Activated gamma-delta T cell (primary cell): ENCODE measurements at places on chromosomes 4 and X.

DNA sequence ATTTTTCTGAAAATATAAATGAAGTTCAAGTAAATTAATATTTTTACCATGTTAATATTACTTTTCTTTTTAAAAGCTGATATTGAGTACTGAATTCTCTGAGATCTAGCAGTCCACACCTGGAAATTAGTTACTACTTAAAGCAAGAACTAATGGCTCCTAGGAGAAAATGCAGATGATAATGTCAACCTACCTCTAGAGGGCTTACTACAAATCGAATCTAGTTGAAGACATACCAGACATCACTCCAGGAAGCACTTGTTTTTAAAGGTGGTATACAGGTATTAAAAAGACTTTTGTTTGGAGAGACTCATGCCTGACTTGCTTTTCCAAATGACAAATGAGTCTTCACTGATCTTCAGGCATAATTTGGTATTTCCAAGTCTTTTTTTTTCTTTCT lies 516.4 kb upstream of the BOD1L1 start:
- DNase-seq: no peak

GRCh38 chrX:70132224-70132623 lies 1.0 kb upstream of the IGBP1 start:
- no peak for DNase-seq

DNA sequence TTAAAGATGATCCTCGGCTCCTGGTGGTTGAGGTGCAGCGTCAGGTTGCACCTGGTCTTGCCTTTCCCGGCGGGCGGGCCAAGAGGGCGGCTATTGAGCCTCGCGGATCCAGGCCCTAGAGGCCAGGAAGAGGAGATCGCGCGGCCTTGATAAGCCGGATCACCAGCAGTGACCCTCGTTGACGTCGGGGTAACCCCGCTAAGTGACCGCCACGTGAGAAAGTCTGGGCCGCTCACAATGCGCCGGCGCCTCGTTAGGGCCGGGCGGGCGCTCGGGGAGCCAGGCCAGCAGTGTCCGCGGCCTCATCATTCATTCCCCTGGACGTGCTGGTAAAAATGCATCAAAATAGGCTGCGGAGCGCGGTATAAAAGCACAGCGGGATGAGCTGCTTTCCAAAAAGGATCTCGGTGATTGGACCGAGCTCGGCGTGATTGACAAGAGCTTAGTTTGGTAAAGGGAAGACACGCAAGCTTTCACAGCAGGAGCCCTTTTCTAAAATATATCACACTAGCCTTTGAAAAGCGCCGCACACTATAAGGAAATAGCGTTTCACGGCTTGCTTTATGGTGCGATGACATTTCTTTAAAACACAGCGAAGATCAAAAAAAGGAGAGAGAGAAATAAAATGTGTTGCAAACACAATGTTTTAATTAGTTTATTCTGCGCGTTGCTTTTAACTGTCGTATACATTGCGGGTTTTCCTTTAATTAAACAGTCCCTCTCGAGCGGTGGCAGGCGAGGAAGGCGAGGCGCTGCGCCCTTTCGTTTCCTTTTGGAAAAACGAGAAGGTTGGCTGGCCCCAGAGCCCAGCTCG lies 15.9 kb upstream of the ZIC3 start:
- no peak for DNase-seq

- no peak for DNase-seq
Measured at GRCh38 chrX:16836371-16836770, 33.8 kb downstream of the RBBP7 start.

GRCh38 chr4:153010146-153010545 lies 74.0 kb downstream of the FHDC1 start:
- no peak for DNase-seq

DNA sequence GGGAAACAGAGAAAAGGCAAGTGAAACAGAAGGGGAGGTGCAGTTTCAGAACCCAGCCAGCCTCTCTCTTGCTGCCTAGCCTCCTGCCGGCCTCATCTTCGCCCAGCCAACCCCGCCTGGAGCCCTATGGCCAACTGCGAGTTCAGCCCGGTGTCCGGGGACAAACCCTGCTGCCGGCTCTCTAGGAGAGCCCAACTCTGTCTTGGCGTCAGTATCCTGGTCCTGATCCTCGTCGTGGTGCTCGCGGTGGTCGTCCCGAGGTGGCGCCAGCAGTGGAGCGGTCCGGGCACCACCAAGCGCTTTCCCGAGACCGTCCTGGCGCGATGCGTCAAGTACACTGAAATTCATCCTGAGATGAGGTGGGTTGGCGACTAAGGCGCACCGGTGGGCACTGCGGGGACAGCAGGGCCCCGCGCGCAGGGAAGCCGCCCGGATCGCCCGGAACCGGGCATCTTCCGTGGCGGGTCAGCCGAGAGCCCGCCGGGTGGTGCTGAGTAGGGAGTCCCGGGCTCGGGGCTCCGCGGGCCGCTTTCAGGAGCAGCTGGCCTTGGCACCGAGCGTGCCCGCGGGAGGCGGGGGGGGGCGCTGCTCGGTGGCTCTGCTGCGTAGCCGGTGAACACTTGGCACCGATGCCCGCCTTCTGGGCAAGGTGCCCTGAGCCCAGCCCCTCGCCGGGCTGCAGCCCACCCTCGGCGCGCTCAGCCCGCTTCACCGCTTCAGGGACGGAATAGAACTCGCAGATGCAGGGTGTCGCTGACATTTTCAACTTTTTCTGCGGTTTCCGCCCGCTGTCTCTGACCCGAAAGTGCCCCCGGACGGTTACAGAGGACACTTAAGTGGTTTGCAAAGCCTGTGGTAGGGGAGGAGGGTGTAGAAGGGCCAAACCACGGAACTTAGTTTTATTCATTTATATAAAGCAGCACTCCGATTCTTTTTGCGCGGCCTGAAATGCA lies at the start of gene CD38:
CD38 (plus strand) TSS at position 40 of the 953 bp plus-strand sequence; CDS start at position 127, 87 bp downstream.
- DNase-seq: peak; percentile 19

GRCh38 chrX:9788911-9789310 lies 2.7 kb downstream of the SHROOM2 start:
- no peak for DNase-seq

DNA sequence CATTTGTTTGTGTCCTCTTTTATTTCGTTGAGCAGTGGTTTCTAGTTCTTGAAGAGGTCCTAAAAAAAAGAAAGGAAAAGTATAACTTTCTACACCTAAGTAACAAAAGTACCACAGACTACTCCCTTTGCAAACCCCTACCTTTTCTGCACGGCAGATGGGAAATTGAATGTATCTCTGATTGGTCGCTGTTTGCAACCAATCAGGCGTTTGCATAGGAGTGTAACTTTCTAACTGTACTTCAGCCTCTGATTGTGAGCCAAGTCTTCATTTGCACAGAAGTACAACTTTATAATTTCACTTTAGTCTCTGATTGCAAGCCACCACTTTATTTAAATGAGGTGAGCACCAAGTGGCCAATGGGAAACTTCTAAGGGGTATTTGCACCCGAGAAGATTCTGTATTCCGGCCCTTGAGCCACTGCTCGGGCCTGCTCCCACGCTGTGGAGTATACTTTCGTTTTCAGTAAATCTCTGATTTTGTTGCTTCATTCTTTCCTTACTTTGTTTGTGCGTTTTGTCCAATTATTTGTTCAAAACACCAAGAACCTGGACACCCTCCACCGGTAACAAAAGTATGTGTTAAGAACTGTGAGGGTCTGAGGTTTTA lies 40.3 kb upstream of the FHL1 start:
- DNase-seq: no peak

DNA sequence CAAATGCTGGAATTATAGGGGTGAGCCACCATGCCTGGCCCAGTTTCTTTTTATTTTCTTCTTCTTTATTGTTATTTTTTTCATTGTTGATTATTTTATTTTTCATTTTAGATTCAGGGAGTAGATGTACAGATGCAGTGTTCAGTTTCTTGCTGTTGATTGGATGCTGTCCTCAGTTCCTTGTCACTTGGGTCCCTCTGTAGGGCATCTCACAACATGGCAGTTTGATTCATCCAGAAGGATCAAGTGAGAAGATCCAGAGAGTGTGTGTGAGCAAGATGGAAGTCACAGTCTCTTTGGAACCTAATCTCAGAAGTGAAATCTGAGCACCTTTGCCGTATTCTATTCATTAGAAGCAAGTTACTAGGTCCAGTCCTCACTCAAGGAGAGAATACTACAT lies 20.9 kb downstream of the HMGB3 start:
- DNase-seq: no peak

- no peak for DNase-seq
Measured at GRCh38 chr4:57490520-57491255, 380.5 kb upstream of the IGFBP7 start.

DNA sequence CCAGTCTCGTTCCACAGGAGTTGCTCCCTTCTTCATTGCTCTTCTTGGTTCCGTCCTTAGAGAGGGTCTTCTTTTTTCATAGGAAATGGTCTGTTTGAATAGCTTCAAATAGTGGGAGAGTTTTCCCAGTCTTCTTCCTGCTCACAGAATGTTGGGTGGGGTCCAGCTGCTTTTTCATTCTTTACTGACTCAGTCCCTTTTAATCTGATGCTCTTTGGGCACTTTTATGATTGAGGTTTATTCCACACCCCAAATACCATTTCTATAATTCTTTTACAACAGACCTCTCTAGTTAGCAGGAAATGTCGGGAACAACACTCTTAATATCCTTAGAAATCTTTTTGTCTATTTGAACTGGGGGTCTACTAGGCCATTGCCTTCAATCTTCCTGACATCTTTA lies 239.5 kb downstream of the PRDM5 start:
- no peak for DNase-seq

- DNase-seq: no peak
Measured at GRCh38 chr4:40918330-40918729, 168.6 kb downstream of the NSUN7 start.
